ENCODE measurements at places on chromosomes 1 and 21. TPM values are rescaled to one million over a fixed set of nuclear protein-coding genes. Genes with fewer than 3 reads are reported as not detected.

- no peak for DNase-seq
Measured at GRCh38 chr1:1609822-1610485, 5.3 kb upstream of the MIB2 start.

Gene CHI3L2
- 48.2 TPM for total RNA-seq

- no peak for DNase-seq
Measured at GRCh38 chr1:226989085-226989920, 49.2 kb downstream of the COQ8A start.

Gene EPHB2
- total RNA-seq: not detected

- no peak for DNase-seq
Measured at GRCh38 chr1:103783944-103784377, 34.3 kb downstream of the AMY1C start.

- DNase-seq: no peak
Measured at GRCh38 chr1:116161390-116161789, 50.2 kb downstream of the MAB21L3 start.

GRCh38 chr1:167077128-167077867 lies 12.9 kb downstream of the GPA33 start:
- no peak for DNase-seq

Gene ARHGEF10L
- not detected for total RNA-seq

Gene SELE
- not detected for total RNA-seq

Gene NPPB
- not detected for total RNA-seq

DNA sequence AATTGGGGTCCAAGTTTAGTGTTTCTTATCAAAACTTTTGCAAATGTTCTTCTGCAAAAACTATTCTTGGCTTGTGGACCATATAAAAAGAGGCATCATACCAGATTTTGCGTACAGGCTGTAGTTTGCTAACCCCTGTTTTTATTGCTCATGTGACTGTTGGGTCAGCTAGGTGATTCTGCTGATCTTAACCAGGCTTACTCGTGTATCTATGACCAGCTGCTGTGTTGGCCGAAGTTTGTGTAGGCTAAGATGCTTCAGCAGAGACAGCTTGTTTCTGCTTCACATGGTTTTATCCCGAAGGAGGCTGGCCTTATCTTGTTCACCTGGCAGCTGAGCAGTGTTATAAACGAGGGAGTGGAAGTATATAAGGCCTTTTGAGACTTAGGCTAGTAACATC lies 38.2 kb downstream of the POU2F1 start:
- DNase-seq: no peak

- no peak for DNase-seq
Measured at GRCh38 chr1:236733653-236734052, 47.4 kb downstream of the ACTN2 start.

- no peak for DNase-seq
Measured at GRCh38 chr1:56434740-56435139, 144.6 kb downstream of the PLPP3 start.

DNA sequence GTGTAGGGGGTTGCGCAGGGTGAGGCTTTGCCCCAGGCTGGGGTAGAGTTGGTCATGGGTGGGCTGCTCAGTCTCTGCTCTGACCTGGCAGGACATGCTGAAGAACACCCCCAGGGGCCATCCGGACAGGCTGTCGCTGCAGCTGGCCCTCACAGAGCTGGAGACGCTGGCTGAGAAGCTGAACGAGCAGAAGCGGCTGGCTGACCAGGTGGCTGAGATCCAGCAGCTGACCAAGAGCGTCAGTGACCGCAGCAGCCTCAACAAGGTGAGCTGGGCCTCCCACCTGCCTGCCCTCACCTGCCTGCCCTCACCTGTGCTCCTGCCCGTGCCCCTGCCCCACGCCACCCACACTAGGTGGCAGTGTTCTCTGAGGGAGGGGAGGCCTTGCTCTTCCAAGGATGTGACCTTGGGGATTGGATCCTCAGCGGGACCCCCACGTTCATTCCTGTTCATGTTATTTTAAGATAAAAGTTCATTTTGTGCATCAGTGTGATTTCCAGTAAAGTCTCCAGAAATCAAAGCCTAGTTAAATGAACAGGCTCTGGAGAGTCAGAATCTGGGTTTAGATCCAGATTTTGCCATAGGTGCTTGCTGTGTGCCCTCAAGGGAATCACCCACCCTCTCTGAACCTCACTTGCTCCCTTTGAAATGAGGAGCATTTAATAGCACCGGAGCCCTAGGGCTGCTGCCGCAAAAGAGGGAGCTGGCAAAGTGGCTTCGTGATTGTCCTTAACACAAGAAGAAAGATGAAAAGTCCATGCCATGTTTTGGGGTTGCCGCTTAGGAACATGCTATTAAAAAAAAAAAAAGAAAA lies 87.9 kb downstream of the ARHGEF10L start:
- no peak for DNase-seq

DNA sequence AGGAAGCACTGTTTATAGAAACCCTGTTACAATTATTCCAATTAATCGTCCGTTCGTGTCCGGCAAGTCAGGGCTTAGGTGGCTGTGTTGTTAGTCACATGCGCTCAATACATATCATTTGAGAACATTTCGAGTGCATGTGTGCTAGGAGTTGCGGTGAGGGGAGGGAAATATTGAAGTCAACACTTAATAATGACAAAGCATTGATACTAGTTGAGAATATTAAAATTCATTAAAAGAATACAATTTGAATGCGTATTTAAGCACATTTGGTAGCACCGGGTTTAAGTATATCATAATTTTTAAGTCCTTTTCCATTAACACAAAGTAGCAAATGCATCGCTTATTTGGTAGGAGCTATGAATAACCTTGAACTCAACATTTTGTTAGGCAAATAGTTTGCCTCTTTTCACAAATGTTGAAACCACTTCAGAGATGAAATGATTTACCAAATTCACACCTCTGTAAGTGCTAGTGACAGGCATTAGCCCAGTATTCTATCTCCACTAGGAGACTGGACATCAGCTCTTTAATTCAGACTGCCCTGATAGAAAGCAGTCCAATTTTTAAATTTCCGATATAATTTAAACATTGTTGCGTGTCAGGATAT lies 1.1 kb upstream of the SERBP1 start:
- DNase-seq: no peak

- DNase-seq: no peak
Measured at GRCh38 chr1:232244426-232244825, 385.5 kb downstream of the SIPA1L2 start.

- no peak for DNase-seq
Measured at GRCh38 chr1:170698301-170699275, 34.7 kb downstream of the PRRX1 start.

DNA sequence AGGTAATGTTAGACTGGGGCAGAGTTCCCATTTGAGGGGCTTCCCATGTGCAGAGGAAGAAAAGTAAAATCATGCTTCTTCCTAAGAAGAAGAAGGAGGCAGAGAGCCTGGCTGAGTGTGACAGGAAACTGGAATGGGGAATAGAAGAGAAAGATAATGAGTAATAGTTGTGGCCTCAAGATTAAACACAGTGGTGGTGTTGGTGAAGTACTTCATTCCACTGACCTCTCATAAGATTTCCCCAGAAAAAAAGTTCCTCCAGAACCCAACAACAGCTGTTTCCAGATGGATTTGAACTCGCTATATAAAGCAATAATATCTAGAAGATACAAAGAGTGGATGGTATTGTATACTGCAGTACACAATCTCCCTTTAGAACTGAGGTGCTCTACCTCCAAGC lies 13.0 kb downstream of the RGS1 start:
- no peak for DNase-seq

DNA sequence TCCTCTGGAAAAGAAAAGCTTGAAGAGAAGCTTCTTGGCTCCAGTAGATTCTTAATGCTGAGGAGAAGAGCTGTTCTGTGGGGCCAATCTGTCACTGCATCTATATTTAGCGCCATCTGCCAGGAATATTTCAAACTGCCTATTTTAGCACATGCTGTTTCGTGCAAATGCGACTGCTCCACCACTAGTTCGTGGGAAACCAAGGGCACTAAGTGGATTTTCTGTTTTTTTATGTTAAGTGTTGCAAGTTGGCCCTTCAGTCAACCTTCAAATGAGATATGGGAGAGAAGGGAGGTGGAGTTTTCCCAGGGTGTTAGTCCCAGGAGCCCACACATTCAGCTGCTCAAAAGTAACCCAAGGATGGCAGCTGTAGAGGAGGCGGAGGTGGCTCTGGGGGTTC lies 91.9 kb downstream of the TSEN15 start:
- DNase-seq: no peak

DNA sequence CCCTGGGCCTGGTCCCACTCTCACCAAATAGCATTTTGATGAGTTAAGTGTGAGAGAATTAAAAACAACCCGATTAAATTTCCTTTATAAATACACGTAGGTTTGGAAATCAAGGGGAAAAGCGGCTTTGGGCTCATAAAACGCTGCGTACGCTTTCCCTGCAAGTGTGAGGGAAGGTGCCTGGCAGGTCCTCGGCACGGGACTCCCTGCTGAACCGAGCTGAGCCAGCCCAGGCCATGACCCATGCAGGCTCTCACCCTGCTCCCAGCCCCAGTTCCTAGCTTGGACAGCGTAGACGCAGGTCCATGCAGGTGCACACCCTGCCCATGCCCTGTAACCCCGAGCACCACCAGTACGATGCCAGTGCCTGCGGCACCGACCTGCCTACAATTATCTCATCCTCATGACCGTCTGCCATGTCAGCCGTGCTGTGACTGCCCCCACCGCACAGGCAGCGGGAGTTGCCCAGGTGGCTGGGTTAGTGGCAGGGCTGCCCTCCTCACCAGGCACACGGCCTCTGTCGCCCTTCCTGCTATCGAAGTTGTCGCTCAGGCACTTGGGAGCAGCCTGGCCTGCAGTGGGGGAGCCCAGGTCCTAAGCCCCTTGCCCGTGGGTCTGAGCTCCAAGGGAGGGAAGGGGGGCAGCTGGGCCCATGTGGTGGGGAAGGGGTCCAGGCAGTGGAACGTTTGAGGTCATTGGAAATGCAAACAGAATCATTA lies 41.0 kb upstream of the ACTRT2 start:
- DNase-seq: no peak

DNA sequence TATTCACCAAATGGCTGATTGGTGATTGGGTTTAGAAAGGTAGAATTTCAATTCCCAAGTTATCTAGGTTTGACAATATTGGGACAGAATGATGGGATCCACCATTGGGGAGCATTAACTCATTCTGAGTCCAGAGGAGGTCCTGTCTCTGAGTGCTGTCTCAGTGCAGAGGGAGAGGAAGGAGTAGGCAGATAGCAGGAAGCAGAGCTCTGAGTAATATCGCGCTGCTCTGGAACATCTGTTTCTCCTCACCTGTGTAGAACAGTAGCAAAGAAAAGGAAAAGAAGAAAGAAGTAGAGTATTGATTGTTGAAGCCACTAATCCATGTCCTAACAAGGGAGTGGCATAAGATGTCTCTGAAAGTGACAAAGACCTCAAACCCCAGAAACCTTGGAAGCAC lies 1657.8 kb downstream of the MRPL39 start:
- no peak for DNase-seq

Data from activated CD4-positive, alpha-beta T cell treated with anti-CD3 and anti-CD28 coated beads, Interleukin-2, amount 10 ng/mL, durations not matched to agents 7 days and 5 days (primary cell).